ENCODE measurements at places on chromosomes 7 and 10.

- no peak for DNase-seq
Measured at GRCh38 chr7:101870361-101871062, 53.1 kb downstream of the CUX1 start.

DNA sequence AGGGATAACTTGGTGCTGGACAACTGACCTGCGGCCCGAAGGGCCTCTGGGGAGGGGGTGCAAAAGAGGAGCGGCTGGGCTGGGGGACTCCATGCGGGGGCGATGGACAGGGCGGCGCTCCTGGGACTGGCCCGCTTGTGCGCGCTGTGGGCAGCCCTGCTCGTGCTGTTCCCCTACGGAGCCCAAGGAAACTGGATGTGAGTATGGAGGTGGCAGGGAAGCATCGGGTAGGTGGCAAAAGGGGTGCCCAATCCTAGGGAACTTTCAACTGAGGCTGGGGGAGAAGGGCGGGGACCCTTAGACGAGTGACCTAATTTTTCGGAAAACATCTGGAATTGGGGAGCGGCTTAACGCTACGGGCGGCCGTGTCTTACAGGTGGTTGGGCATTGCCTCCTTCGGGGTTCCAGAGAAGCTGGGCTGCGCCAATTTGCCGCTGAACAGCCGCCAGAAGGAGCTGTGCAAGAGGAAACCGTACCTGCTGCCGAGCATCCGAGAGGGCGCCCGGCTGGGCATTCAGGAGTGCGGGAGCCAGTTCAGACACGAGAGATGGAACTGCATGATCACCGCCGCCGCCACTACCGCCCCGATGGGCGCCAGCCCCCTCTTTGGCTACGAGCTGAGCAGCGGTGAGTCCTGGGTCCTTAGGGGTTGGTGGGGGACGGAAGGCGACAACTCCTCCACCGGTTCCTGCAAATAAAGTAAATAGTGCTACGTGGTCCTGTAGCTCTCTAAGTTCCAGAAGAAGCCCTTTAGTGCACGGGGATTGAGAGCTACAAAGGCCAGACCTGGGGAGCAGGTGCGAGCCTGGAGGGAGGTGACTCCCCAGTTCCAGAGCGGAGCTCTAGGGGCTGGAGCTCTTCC is 622 bp downstream of the WNT16 start:
- DNase-seq = no peak

DNA sequence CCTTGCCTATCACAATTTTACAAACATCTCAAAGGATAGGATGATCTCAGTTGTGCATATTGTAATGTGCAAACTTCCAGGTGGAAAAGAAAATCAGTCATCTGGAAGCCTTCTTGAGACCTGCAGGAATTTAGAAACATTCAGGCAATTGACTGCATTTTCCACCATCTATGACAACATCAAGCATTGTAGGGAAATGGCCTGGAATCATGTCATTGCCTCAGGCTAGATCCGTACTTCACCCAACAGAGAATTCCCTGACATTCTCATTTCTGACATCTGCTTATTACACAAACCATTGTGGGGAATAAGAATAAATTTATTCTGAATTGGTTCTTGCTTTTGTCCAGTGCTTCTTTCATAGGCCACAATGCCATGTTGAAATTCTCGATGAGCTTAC is 124.9 kb upstream of the NPVF start:
- no peak for DNase-seq

DNA sequence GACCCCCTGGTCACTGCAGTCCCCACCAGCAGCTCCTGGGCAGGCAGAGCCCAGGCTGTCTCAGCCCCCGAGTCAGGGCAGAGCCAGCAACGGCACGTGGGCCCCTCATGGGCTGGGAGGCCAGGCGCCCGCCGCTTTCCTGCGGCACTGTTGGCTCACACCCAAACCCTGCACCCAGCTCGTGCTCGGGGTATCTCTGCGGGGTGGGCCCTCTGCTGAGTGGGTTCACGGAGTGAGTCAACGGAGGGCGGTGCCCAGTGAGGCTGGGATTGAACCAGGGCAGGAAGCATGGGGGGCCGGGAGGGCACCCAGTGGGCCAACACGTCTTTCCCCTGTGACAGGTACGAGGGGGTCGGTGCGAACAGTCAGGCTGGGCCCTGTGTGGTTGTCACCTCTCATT is 28.9 kb downstream of the ADAP1 start:
- DNase-seq = no peak

GRCh38 chr10:58570307-58570723 is 57.6 kb downstream of the BICC1 start:
- DNase-seq = no peak

DNA sequence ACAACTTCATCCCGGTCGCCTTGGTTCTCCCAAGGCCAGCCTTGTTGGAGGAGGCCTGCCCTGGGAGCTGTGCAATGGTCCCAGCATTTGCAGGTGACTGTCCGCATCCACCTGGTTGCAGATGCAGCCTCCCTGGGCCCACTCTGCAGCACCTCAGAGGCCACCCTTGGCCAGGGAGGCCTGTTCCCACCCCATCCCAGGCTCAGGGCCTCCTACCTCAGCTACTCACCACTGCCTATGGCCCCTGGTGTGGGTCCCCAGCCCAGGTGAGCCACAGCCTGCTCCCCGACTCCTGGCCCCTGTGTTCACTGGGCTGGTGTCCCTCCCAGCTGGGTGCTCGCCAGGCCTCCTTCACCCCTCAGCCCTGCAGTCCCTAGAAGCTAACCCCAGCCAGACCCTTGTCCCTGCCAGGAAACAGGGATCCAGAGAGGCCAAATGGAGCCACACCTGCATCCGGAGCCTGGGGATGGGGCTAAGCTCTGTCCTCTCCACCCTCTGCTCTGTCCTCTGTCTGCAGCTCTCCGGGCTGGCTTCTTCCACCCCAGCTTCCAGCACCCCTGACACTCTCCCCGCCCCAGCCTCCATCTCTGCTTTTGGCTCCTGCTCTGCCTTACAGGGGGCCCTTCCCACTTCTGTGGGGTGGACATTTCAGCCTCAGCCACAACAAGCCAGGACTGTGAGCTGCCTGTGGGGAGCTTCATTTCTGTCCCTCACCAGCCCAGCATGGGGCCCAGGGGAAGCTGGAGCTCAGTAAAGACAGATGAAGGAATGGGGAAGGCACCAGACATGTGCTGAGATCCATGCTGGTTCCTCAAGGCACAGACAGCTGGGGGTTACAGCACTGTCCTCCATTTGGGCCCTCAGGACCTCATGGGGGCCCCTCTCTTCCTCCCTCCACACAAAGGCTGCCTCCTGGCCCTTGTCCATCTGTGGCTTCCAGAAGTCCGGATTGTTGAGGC is 35.6 kb upstream of the ANTXRL start:
- DNase-seq = no peak

DNA sequence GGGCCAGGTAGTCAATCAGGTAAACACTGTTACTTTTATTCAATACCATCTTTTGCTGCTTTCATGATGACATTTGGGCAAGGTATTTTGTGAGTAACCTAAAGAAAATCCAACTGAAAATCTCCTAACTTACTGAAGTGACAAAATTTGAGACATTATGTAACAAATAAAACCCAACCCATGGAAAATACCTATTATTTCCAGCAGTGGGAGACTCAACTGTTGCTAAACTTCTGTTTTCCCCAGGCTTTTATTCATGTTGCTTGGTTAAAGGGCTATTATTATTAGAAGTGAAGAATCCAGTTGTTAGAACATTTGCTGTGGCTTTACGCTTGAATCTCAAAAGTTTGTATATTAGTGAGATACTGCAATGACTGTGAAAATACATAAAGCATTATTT is 215.9 kb downstream of the MDFIC start:
- no peak for DNase-seq

- DNase-seq = no peak
Measured at GRCh38 chr7:38025815-38026214, 105.4 kb downstream of the EPDR1 start.

- no peak for DNase-seq
Measured at GRCh38 chr7:127535546-127536393, 49.6 kb downstream of the GCC1 start.

DNA sequence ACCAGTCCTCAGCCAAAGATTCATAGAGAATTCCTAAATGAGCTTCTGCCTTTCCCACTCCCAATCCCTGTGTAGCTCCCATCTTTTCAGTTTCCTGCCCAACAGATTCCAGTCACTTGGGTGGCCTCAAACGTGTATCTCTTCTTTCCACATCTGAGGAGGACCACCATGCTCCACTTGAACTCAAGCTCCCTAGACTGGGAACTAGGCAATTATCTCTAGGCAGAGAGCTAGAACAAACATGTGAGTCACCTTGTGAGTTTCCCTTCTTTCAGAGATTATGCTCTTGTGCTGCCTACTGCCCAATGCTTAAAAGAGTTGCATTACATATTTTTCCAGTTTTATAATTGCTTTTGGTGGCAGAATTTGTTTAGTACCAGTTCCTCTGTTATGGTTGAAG is 178.0 kb downstream of the MDFIC start:
- no peak for DNase-seq

- no peak for DNase-seq
Measured at GRCh38 chr10:86300399-86300925, 66.1 kb downstream of the GRID1 start.

- no peak for DNase-seq
Measured at GRCh38 chr10:80272793-80273522, 16.5 kb downstream of the MAT1A start.

DNA sequence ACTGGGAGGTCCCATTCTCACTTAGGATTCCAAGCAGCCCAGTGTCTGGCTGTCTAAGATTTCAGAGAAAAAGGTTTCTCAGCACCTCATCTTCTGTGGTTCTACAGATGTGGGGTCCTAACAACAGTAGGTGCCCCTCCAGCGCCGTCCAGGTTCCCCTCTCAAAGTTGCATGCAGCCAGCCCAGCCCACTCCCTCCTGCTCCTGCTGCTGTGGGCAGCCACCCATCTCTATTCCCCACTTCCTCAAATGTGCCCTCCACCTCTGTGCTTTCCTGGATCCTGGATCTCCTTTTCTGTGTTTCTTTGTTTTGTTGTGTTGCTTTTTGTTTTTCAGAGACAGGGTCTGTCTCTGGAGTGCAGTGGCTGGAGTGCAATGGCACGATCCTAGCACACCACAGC is 13.3 kb upstream of the SLC18A3 start:
- no peak for DNase-seq

GRCh38 chr10:95560278-95561176 is 644 bp downstream of the SORBS1 start:
- DNase-seq = peak; percentile 26

- no peak for DNase-seq
Measured at GRCh38 chr10:121221072-121221471, 369.9 kb downstream of the WDR11 start.
